ENCODE measurements at places on chromosomes 3 and 15.

- DNase-seq = peak; percentile 90
Measured at GRCh38 chr3:111392894-111393398, 149.1 kb upstream of the CD96 start.

DNA sequence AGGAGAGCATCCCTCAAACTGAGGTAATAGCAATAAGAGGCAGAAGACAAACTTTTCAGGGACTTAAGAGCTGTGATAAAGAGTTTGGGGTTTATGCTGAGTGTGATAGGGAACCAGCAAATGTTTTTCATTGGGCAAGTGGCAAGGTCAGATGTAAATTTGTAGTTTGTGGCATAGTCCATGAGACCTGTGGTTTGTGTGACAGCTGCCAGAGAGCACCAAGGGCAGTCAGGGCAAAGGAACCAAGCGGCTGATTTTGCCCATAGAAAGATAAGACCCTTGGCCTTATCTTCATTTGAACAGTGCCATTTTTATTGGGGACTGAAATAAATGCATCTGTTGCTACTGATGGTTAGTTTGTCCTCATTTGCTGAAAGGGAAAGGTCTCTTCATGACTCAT, 220.3 kb downstream of the LRRN1 start:
- no peak for DNase-seq

DNA sequence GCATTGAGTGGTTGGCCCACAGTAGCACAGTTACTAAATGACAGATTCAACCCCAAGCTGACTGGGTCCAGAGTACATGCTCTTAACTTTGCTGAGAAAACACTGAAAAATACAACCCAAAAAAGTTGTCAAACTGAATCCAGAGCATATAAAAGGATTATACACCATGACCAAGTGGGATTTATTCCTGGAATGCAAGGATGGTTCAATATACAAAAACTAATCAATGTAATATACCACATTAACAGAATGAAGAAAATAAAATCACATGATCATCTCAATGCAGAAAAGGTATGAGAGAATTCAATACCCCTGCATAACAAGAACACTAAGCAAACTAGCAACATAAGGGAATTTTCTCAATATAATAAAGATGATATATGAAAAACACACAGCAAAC, 98.5 kb downstream of the STAG1 start:
- DNase-seq = no peak

- DNase-seq = no peak
Measured at GRCh38 chr3:68072062-68072461, 417.6 kb upstream of the SUCLG2 start.

DNA sequence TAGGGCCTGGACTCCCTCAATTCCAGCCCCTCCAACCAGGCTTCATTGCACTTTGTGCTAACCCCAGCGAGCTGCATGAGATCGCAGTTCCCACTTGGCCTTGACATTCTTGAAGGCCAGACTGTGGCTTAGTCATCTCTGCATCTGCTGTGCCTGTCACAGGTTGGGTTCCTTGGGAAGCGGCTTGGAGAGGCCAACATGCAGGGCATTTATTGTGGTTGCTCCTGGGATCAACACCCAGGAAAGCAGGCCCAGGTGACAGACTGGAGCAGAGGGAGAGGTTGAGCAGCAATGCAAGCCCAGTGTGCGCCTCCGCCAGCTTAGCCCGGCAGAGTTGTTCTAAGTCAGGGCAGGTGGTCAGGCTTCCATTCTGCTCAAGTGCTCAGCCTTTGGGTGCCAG, 10.5 kb downstream of the ABCF3 start:
- no peak for DNase-seq

GRCh38 chr3:106381939-106382335, 513.1 kb upstream of the CBLB start:
- DNase-seq = no peak

- DNase-seq = no peak
Measured at GRCh38 chr15:96406701-96407100, 76.2 kb downstream of the NR2F2 start.

- peak; percentile 31 for DNase-seq
Measured at GRCh38 chr3:115989684-115990421, 366.5 kb downstream of the GAP43 start.

DNA sequence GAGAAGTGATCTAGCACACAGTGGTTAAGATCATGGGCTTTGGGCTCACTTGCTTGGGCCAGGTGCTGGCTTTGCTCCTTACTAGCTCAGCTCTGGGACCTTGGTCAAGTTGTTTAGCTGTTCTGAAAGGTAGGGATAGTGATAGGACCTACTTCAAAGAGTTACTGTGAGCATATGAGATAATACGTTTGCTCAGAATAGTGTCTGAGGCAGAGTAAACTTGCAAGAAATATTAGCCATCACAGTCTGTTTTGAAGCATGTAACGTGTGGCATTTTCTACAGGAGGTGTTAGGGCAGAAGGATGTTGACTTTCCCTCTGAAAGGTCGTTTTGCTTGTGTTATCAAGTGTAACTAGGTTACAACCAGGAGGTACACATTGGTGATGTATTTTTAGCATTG, 34.5 kb upstream of the NFKBIZ start:
- no peak for DNase-seq

DNA sequence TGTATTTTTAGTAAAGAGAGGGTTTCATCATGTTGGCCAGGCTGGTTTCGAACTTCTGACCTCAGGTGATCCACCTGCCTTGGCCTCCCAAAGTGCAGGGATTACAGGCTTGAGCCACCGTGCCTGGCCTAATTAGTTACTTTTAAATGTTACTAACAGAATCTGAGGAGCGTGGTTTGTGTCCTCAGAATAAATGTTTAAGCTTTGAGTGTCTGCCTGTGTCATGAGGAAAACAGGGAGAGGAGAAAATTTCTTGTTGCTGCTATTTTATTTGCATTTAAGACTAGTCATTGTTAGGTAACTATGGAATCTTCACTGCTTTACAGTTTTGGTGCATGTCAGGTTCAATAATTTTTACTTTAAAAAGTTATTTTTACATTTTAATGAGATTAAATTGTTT, 68.8 kb downstream of the TCF12 start:
- DNase-seq = no peak

DNA sequence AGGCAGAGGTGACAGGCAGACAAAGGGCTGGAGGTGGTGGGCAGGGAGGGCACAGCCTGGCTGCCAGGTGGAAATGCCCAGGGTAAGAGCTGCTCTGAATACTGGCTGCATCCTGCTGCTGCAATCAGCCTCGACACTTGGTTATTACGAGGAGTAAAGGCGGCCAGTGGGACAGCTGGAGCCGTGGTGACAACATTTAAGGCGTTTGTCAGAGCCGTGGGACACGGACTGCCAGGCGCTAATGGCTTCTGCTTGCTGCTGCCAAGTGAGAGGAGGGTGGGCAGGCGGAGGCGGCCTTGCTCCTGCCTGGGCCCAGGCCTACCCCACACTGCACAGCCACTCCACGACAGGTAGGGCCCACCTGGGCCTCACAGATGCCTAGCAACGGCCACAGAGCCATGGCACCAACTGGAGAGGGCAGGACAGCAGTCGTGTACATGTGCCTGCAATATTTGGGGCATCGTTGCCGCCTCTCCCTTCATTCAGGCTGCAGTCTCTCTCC, 49.2 kb upstream of the TMEM115 start:
- DNase-seq = no peak

- DNase-seq = peak; percentile 88
Measured at GRCh38 chr3:187062526-187063177, 76.6 kb downstream of the RPL39L start.

DNA sequence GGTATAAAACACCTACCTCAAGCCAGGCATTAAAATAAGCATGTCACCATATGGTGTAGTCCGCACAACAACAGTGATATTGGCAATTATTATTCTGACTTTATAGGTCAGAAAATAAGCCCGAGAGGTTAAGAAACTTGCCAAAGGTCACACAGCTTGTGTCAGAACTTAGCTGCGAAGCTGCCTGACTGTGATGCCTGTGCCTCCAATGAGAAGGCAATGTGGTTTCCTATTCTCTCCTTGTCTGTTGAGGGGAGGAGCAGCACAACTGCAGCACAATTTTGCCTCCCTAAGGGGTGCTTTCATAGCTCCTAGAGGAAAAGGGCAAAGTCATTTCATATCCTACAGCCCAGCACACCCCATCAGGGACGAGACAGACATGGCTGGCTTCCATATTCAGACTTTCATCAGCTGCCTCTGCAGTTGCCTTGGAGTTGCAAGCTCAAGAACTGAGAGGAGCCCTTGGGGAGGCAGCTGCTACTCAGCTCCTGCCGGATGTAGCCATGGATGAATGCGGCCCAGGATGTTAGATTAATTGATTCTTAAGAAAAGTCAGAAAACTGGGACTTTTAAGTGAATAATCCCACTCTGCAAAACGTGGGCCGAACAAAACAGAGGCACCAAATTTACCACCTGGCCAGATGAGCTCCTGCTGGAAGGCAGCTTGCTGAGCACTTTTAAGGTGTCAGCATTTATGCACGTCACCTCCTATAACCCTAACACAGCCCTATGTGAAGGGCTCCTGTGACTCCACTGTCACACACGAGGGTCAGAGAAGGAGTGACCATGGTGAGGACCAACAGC, 38.5 kb downstream of the MYO5C start:
- DNase-seq = no peak

DNA sequence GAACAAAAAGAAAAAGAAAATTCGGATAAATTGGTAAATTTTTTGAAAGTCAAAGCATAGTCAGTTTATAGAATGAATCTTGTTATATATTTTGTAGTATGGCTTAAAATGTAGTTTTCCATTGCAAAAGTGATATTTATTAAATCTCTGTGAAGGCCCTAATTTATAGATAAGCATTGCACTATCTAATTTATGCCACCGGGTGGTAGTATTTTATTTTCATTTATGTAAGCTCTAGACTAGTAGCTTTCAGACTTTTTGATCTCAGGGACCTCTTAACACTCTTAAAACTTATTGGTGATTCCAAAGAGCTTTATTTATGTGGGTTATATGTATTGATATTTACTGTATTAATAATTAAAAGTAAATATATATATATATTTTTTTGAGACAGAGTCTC, 133.9 kb upstream of the LRRFIP2 start:
- peak; percentile 40 for DNase-seq

DNA sequence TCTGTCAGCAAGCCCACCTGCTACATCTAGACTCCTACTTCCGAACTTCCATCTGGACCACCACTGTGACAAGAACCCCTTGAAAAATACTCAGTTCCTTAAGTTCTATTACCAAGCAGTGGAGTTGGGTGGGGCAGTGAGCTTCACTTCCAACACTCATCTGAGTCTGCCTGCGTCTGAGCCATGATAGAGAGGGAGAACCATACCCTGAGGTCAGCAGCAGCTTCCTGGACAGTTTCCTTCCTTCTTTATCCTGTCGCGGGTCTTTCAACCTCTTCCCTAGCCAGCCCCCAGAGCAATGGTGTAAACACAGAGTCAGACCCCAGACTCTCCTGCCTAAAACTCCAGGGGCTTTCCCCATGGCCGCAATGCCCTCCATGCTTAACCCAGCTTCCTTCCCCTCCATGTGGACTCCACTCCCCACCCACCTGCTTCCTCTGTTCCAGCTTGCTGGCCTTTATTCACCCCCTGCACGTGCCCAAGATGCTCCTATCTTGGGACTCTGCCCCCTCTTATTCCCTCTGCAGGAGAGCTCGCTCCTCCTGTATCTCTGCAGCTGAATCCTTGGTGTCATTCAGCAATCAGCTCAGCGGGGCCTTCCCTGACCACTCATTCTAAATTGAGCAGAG, 211.2 kb downstream of the SHQ1 start:
- DNase-seq = no peak

DNA sequence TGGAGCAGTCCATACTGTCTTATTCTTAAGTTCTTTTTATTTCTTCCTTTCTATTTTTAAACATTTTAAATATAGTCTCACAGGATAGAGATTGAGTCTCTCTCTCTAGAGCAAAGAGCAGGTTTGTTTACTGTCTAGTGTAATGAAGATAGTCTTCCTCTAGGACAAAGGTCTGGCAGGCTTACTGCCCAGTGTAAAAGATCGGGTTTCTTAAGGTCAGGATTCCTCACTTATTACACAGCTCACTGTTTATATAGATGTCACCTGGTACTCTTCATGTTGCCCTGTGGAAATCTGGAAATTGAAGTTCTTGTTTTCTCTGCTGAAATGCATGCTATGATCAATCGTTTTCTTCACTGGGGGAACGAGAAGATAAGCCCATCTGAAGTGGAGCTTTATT, 76.0 kb downstream of the ZBBX start:
- no peak for DNase-seq

- no peak for DNase-seq
Measured at GRCh38 chr3:42988097-42988496, 9.0 kb downstream of the GASK1A start.

DNA sequence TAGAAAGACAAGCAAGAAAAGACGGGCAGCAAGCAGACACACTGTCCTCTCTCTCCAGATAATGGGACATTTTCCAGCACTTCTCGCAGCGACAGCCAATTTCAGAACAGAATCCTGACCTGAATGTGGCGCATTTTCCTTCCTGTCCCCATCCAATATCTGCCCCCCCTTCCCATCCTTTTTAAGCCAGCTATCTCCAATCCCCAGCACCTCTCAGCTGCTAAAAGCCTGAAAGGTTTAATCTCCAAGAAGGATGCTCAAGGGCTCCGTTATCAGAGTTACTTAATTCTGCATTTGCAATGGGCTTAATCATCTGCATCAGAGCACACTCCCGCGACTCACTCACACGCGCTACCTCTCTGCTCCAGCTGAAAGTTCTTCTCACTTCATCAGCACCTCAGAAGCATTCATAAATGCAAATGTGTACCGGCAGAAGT, 50.5 kb downstream of the SRGAP3 start:
- DNase-seq = peak; percentile 36

DNA sequence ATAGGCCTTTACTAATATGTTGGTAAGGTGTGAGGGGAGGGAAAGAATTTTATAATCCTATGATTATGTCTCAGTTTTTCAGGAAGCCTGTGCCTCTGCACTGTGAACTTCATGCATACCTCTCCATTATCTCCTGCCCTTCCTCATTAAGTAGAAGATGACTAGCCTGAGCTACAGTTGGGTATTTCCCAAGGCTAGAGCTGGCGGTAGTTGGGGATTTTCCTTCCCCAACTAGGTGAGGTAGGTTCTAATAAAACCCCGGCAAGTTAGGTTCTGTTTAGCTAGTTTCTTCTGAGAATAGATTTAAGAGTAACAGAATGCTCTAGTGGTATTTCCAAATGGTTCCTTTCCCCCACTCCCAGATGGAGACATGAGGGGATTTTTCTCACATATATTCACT, 414.5 kb downstream of the GRM7 start:
- no peak for DNase-seq

DNA sequence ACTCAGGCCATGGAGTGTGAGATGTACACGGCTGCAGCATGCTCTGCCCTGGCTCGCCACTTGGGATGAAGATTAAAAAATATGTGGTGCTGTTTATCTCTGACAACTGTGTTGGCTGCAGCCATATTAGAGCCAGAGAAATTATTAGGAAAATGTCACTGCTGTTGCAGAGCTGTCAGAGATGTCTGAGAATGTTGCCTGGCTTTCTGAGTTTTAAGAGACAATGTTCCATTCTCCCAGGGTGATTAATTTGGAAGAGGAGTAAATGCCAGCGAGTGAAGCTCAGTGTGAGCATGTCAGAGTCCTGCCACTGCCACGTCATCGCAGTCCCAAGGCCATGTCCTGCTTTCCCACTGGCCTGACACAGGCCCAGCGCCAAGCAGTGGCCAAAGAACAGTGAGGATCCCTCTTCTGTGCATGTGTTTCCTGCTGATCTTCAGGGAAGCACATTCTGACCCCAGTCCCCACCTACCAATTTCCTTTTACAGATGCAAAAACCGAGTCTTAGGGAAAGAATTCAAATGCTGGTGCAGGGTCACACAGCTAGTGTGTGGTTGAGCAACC, 370.9 kb downstream of the GABRG3 start:
- no peak for DNase-seq
